ENCODE measurements at places on chromosomes 11 and 22.

- DNase-seq = peak; percentile 58
These were observed 1.7 kb upstream of the RTN4RL2 start for GRCh38 chr11:57458410-57459163.

- DNase-seq = no peak
These were observed 20.0 kb downstream of the TPBGL start for GRCh38 chr11:75260396-75261170.

DNA sequence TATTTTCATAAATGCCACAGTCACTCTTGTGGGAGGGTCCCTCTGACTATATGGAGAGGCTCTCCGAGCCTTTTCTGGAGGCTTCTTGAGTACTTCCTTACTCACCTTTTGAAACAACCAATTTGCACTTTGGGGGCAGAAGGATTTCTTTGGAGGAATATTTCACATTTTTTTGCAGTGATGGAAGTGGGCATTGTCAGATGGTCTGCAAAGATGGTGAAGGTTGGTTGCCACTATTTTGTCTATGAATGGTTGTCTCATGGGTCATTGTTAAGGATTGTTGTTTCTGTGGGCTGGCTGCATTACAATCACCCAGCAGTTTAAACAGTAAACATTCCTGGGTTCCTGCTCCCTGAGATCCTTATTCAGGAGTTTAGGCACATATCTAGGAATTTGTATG, 388.2 kb downstream of the TMEM135 start:
- DNase-seq = no peak

GRCh38 chr11:6328321-6328720, 8.0 kb upstream of the CAVIN3 start:
- DNase-seq = no peak

DNA sequence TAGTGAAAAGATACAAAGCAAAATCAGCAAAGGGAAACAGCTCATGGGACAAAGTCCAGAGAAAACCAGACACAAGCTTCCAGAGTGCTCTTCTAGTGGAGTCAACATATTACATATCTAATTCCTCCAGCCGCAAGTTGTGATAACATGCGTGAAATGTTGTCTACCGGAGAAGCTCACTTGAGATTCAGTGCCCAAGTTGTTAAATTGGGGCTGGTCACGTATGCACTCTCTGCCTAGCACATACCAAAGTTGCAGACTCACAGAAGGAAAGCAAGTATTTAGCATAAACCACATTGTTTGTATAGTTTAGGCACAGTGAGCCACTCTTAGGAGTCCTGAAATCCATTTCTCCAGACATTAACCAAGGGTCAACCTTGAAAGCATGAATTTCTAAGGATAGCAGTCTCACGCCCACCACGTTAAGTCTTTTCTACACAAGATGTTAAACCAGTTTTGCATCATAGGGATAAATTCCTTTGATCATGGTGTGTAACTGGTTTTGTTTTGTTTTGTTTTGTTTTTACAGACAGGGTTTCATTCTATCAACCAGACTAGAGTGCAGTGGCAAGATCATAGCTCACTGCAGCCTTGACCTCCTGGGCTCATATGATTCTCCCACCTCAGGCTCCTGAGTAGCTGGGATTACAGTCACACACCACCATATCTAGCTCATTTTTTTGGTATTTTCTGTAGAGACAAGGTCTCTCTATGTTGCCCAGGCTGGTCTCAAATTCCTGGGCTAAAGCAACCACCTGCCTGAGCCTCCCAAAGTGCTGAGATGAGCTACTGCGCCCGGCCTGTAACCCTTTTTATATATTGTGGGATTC, 39.5 kb upstream of the EP300 start:
- no peak for DNase-seq

DNA sequence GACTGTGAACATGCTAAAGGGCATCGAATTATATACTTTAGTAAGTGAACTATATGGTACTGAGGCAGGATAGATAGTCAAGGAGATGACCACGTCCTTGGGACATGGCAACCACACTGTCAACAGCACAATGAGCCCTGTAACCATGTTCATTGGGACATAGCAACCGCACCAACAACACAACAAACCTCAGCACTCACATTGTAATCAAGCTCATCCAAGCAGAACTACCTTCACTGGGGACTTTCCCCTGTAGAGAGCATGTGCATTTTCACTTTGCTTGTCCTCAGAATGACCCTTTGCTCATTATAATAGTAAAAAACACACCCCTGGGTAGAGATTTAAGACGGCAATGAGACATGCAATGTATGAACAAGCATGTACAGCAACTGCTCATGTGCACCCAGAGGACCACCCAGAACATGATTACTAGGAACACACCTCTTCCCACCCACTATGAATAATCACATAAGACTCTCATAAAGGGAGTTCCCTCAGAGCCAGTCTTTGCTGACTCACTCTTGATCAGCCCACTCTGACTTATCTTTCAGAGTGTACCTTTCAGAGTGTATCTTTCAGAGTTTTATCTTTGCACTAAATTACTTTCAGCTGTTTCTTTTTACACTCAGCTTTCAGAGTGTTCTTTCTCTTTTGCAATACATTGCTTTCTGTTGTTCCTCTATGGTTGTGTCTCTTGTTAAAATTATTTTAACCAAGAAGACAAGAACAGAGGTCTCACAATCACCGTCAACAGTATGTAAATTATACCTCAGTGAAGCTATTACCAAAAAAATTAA, 4.1 kb upstream of the PLAAT2 start:
- peak; percentile 34 for DNase-seq

- peak; percentile 3 for DNase-seq
These were observed 568 bp downstream of the ALG8 start for GRCh38 chr11:78138694-78139421.

GRCh38 chr11:34585735-34586487, 35.0 kb upstream of the EHF start:
- no peak for DNase-seq

DNA sequence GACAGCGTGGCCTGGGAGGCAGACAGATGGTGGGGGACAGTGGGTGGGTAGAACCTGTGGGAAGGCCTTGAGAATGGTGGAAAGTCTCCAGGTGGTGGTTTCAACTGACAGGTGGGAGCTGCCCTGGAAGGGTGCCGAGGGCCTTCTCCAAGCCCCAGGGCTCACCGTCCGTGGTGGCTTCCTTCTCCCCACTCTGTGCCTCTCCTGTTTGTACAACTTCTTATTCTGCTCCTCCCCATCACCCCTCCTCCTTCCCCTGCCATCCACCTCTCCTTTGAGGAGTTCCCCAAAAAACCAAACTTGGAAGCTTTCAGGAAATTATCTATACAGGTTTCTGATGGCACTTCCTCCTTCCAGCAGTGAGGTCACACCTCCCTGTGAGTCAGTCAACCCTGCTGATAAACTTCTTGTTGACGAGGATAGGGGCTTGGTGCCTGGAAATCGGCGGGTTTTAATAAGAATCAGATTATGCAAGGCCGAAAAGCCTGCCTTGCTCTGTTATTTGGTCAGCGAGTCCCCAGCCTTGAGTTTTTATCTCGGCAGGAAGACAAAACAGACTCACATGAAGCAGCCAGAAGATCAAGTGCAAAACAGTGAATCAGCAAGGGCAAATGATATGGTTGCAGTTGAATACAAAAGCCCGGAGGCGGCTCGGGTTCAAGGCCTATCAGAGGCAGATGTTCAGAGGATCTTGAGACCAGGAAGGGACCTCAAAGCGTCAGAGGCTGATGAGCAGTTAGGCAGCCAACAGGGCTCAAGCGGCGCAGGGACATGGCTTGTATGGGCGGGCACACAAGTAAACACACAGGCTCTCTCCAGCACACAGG, 9.5 kb upstream of the ST3GAL4 start:
- no peak for DNase-seq

DNA sequence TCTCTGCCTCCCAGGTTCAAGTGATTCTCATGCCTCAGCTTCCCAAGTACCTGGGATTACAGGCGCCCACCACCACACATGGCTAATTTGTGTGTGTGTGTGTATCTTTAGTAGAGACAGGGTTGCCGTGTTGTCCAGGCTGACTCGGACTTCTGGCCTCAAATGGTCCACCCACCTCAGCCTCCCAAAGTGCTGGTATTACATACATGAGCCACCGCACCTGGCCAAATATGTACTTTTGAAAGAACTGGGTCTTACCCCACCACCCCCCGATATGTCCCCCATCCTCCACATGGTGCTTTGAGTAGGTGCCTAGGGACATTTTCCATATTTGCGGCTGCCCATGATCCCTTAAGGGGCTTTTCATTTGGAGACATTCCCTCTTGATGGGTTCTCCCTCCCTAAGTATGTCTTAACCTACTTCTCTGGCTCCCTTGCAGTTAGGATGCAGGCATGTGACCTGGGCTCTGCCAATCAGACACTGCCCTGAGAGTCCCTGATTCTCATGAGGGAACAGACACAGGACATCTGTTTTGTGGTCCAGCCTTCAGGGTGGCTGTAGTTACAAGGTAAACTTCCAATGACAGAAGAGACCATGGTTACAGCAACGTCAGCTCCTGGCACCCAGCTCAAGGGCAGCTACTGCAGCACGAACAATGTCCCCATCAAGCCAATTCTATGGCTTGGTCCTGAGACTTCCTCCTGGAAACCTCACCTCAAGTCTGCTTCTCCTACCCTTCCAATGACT, 48.4 kb downstream of the CHST1 start:
- no peak for DNase-seq

DNA sequence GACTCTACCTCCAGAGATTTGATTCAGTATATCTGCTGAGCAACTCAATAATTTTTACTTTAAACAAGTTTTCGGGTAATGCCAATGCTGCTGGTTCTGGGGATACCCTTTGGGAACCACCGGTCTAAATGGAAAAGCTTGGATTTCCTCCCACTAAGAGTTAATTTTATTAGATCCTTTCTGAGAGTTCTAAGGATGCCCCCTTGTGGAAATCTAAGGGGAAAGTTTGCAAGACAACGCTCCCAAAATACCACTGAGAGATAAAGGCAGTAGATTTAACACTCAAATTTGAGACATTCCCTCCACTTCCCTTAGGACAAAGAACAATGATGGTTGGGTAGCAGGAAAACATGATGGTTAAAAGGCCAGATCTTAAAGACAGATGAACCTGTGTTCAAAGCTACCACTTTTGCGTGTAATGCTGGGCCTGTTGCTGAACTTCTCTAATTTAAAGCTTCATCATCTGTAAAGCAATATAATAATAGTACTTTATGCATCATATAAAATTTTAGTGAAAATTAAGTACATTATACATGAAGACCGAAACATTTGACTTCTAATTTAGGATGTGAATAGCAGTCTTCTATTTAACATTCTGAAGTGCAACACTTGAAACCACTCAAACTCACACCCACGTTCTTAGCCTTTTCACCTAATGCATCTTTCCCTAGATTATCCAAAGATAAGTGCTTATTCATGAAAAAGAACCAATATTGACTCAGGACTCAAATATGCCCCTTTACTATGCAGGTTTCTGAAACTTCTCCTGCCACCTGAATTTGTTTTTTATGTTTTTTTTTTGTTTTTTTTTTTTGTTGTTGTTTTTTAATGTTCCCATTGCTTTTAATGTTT, 110.1 kb upstream of the LUZP2 start:
- DNase-seq = no peak

- no peak for DNase-seq
These were observed 23.3 kb downstream of the ETS1 start for GRCh38 chr11:128563942-128564641.

DNA sequence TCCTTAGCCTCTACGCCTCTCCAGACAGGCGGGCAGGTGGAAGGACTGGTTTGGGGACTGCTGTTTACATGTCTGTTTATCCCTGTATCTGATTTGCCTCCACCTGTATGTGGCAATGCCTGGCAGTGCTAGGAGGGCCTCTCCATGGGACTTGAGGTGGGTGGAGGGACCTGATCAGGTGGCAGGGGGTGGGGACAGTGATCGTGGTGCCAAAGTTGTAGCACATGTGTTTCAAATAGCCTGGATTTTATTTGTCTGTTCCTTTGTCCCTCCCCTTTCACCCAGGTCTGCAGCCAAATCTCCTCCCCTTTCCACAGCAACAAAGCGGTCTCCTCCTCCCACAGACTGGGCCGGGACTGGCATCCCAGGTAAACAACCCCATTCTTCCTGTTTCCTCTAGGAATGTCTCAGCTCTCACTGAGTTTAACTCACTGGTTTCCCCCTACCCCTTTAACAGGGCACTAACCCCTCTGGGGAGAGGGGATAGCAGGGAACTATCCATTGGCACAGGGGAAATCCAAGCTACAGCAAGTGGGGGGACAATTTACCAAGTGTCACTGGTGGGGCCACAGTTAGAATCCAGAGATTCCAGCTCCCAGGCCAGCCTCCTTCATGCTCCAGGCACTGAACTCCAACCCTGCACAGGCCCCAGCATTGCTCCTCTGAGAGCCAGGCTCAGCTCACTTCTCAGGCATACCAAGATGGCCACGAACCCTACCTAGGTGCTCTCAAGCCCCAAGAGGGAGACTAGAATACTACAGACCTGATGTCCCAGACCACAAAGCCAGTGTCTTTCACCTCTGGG, 22.9 kb upstream of the TLCD5 start:
- DNase-seq = no peak

- no peak for DNase-seq
These were observed 116.4 kb downstream of the TYR start for GRCh38 chr11:89293965-89294679.

DNA sequence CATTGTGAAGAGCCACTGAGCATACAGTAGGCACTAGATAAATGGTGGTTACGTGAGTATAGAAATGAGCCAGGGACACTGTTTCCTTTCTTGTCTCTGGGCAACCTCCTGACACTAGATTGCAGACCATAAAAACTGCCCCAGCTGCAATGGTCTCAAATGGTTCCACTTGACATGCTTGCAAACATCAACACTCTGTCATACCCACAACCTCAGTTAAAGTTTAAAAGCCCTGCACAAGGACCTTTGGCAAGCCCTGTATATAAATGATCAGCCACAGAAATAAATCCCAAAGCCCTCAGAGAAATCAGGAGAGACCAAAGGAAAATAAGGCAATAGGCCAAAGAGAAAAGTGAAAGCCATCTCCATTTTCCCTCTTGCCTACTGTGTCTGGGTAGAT, 20.7 kb downstream of the PLEKHA7 start:
- DNase-seq = no peak

- DNase-seq = no peak
These were observed 56.3 kb upstream of the SLC5A12 start for GRCh38 chr11:26778000-26778757.

GRCh38 chr11:18522388-18522787, 4.4 kb downstream of the TSG101 start:
- DNase-seq = peak; percentile 13

DNA sequence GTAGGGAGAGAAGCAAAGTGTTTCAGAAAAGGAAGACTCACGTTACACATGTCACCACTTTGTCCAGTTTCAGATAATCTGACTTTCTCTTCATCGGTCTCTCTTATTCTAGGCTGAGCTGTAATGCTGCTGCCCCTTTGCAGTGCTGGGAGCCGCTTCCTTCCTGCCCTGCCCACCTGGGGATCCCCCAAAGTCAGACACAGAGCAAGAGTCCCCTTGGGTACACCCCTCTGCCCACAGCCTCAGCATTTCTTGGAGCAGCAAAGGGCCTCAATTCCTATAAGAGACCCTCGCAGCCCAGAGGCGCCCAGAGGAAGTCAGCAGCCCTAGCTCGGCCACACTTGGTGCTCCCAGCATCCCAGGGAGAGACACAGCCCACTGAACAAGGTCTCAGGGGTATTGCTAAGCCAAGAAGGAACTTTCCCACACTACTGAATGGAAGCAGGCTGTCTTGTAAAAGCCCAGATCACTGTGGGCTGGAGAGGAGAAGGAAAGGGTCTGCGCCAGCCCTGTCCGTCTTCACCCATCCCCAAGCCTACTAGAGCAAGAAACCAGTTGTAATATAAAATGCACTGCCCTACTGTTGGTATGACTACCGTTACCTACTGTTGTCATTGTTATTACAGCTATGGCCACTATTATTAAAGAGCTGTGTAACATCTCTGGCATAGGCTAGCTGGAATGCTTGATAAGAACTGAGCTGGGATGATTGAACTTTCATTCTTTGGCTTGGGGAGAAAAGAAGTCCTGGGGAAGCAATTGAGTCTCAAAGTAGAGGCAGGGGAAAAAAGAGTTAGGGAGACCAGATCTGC, 31.2 kb upstream of the SMIM35 start:
- DNase-seq = no peak

Measured in CD4-positive, alpha-beta T cell (primary cell).